Stimulated activated CD8-positive, alpha-beta memory T cell treated with anti-CD3 and anti-CD28 coated beads, Interleukin-7, amount 100 ng/mL, for 4 hours (primary cell): ENCODE measurements at places on chromosomes 4 and X.

- no peak for DNase-seq
These were observed 66.9 kb downstream of the STOX2 start for GRCh38 chr4:183971929-183972490.

DNA sequence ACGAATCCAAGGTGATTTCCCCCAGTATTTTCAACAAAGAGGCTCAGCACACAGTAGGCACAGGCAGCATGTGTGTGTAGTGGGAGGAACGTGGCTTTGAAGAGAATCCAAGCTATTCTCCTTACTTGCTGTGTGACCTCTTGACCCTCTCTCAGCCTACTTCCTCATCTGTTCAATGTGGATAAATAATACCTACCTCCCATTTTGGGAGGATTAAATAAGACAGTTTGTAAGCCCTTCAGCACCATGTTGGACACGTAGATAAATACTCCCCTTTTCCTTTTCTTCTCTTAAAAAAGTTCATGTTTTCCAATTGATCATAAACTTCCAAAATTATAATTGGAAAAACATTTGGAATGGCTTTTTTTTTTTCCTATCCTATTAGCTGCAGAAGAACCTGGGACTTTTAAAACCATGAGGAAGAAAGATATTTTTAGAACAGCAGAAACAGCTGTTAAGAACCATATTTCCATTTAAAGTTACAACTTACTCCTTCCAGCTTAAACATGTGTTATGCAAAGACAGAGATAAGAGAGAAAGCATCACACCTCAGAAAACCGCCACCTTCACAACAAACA lies 56.1 kb upstream of the TMEM131L start:
- DNase-seq, result no peak

- no peak for DNase-seq
These were observed 289.5 kb downstream of the GLUD2 start for GRCh38 chrX:121336831-121337421.

- no peak for DNase-seq
These were observed 194.0 kb upstream of the CASK start for GRCh38 chrX:42117318-42117717.

DNA sequence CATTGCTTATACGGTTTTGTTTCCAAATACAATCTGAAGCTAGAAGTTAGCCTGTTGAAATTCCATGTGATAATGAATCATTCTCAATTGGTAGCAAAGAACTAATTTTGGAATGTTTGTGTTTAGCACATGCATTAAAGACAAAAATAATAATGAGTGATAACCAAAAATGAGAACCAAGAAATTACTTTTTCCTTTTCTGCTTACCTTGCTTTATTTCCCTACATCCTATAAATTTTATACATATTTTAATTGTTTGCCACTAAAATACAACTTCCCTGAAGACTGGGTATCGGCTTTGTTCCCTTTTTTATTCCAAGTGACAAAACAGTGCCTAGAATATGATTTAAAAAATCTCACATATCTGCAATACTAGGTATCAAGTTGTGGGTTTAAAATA lies 203.8 kb upstream of the TACR3 start:
- no peak for DNase-seq

- DNase-seq, result no peak
These were observed 3.8 kb upstream of the TXK start for GRCh38 chr4:48137846-48138245.

- no peak for DNase-seq
These were observed at the start of gene AFM for GRCh38 chr4:73481358-73481757. AFM (plus strand) TSS chr4:73481745; CDS start chr4:73481776, 31 bp downstream.

DNA sequence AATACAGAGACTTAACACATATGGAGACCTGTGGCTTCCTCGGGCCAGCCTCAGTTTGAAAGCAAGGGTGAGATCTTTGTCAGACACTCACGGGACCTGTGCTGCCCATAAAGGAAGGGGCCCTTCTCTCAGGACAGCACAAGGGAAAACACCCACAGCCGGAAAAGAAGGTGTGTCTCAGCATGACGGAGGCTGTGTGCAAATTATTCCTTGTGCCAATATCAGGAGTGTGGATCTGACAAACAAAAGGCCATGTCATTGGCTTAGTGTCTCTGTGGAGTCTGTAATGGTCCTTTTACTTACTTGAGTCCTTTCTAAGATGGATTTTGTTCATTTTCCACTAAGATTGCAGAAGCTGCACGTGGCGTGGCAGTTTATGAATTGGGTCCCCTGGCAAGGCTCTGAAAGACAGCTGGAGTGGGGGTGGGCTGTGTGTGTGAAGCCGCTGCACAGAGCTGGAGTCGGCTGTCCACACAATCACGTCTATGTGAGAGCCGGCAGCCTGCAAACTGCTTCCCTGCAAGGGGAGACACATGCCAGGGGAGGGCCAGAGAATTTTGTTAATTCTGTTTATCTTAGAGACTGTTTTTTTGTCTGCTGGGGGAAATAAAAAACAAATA lies 1.9 kb downstream of the ENPP6 start:
- no peak for DNase-seq

GRCh38 chr4:36290641-36291040 lies 9.2 kb downstream of the DTHD1 start:
- DNase-seq, result no peak

GRCh38 chrX:45133465-45133864 lies 67.2 kb downstream of the DIPK2B start:
- no peak for DNase-seq

DNA sequence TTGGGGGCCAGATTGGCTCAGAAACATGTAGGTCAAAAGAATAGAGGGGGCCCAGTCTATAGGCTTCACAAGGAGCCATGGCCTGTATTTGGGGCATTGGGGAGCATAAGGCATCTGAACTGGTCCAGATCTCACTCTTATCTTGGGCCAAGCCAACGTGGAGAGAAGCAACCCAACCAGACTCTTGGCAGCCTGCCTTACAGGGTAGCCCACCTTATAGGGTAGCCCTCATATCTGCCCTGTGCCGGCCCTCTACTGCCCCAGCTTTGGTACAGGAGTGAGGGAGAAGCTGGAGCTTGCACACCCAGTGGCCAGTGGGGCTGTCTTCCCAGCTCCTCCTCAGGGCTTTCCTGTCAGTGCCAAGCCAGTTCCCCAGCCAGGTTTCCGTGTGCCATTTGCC lies 142.2 kb downstream of the AMMECR1 start:
- no peak for DNase-seq

DNA sequence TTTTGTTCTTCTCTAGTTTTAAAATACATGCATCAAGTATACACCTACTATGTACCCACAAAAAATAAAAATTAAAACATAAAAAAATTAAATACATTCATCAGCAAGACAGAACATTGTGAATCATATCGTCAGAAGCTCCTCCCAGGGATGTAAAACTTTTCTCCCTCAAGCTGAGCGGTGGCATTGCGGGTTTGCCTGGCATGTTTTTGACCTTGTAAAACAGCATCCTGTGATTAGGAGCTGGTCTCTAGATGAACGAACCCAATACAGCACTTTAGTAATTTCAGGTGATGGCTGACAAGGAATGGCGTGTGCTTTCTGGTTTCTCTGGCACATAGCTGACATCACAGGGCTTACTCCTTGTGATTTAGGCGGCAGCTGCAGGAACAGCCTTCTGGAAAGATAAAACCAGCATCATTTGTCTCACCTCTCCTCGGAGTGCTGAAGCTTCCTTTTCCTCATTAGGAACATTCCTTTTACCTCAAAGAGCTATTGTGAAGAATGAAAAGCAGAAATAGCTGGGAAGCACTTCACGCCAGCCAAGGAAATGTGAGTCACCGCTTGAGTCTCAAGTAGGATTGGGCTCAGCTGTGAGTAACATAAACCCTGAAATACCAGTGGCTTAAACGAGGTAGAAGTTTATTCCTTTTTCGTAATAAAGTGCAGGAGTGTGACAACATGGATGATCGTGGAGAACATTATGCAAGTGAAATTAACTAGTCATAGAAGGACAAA lies 44.3 kb downstream of the NYX start:
- DNase-seq, result no peak

DNA sequence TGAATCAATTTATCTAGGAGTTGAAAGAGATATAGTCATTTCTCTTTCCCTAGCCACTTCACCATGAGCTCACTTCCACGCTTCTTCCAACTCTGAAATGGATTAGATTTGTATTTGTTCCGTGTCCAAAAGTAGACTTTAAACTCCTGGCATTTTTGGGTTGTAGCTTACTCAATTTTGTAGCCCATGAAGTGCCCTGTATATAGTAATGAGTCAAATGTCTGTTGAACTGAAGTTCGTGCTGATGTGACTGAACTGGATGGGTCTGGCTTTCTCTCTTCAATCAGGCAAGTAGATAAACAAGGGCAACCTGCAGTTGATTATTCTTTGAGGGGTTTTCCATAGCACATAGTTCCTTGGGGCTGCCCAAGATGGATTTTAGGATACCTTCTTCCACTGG lies 450.6 kb downstream of the SH2D1A start:
- DNase-seq, result no peak

DNA sequence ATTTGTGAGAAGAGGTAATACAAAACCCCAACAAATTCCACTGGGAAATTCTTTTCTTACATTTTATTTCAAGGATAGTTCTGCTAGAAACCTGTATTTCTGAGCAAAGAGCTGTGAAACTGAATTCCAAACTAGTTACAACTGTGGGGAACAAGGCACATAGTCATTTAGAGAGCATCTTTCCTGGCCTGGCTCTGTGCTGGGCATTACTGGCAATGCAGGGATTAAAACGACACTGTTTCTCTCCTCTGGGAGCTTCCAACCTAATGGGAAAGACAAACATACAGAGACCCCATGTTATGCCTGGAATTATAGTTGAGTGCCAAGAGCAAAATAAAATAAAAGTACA lies 36.5 kb downstream of the SUPT20HL1 start:
- DNase-seq, result no peak

DNA sequence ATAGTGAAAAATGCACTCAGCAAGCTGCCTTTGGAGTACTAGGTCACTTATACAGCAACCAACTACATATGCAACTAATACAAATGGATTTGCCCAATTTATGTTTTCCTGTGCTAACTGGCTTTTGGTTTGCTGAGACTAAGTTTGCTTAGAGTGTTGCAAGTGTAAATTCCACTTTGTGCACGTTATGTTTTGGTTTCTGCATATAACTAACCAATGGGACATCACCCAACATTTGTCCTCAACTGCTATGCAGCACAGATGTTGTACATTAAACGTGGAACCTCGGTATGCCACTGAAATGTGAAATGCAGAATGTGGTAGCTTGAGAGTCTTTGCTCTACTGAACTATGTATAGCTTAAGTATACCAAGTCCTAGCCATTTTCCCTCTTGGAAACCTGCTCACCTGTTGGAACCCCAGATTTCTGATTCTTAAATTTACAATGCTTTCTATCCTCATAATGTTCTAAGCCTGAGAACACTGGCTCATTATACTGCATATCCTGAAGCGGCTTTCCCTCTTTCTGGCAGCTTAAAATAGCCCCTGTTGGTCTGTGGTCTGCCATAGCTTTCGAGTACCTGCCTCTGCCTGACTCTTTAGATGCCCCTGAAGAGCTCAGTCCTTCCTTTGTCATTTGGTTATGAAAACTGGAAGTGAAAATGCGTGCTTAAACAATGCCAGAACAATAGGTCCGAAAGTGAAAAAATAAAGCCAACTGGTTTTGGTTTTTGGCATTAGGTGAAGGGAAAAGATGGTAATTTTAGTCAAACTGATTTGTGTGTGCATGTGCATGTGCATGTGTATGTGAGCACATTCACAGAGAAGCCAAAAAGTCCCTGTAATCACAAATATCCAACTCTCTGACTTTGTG lies 158.0 kb downstream of the SH2D1A start:
- DNase-seq, result no peak

DNA sequence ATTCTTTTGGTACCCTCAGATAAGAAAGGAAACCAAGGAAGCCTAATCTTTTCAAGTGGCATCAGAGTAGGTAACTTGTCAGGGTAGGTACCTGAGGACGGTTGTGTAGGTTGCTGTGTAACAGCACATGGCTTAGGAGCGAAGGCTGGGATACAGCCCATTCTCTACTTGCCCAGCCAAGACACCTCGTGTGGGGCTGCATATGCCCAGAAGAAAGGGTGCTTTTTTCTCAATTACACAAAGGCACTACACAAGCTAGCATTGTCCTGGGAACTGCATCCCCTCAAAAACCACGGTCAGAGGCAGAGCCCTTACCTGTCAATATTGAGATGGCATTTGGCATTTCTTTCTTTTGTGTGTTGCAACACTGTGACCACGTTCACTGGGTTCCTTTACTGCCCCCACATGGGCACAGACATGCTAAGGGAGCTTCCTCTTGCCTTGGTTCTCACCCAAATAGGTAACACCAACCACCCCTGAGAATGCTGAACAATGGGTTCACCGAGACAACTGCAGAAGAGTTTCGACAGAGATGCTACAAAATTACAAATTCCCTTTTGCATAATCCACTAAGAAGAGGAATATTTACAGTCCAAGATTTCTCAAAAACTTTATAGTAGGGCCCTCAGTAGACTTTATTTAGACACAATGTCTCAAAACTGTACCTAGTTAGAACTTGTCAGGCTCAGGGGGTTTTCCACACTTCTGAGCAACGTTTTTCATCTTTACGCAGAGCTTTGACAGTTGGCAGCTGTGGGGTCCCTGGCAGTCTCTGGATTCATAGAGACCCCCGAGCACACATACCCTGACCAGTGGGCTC lies 35.8 kb upstream of the TNIP3 start:
- no peak for DNase-seq

- DNase-seq, result no peak
These were observed 23.1 kb downstream of the WDR19 start for GRCh38 chr4:39205476-39205875.

DNA sequence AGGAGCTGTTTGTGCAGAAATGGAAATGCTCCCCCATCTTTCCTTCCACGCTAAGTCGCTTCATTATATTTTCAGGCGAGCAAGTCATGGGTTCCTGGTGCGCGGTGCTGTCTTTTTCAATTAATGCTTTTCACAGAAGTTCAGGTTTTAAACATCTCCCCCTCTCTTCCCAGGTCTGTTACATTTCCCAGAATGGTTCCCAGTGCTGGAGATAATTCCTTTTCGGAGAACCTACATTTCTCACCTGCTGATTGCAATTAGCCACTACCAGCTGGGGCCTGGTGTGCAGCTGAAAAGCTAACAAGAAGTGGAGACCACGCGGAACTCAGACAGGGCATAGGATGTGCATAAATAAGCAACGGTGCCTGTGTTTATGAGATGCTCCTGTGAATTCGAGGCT lies 217.8 kb downstream of the MID1IP1 start:
- DNase-seq, result no peak

GRCh38 chr4:83255584-83255983 lies 29.0 kb downstream of the COQ2 start:
- no peak for DNase-seq

GRCh38 chrX:132539611-132540010 lies 50.8 kb upstream of the MBNL3 start:
- DNase-seq, result no peak

GRCh38 chr4:42265782-42266602 lies 113.5 kb upstream of the BEND4 start:
- DNase-seq, result no peak

- DNase-seq, result no peak
These were observed 544.0 kb upstream of the AMOT start for GRCh38 chrX:113384628-113385027.

DNA sequence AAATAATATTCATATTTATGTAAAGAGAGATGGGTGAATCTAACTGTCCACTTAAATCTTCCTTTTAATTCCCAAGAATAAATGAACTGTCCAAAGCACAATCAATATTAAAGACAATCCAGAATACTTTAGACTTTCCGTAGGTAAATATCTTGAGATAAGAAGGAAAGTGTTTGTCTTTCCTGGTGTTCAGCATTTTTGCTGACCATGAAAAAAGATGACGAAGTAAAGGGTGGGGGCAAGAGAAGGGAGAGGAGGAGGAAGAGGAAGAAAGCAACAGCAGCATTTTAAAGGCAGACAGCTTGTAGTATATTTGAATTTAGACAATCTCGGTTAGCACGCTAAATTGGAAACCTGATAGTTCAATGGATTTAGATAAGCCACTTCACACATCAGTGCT lies 498.2 kb downstream of the KCNIP4 start:
- no peak for DNase-seq
